ENCODE measurements at places on chromosomes 11 and 22. TPM values are rescaled to one million over a fixed set of nuclear protein-coding genes. Genes with fewer than 3 reads are reported as not detected.

Gene TRIM49C
- total RNA-seq: not detected

Gene SBF2
- 15.2 TPM for total RNA-seq

Gene OR4P4
- not detected for total RNA-seq

Gene APOL4
- not detected for total RNA-seq

Gene DMC1
- 0.95 TPM for total RNA-seq

Gene PNPLA5
- total RNA-seq: not detected

Gene RHOD
- not detected for total RNA-seq

Gene TUBA8
- 0.47 TPM for total RNA-seq

Gene CELSR1
- 1.1 TPM for total RNA-seq

Gene CEND1
- not detected for total RNA-seq

Gene TBX10
- not detected for total RNA-seq

Gene EED
- 32.1 TPM for total RNA-seq

Gene SCN3B
- total RNA-seq: not detected

Gene CARNS1
- 9.9 TPM for total RNA-seq

Gene RIBC2
- total RNA-seq: 0.41 TPM

Gene RCOR2
- not detected for total RNA-seq

Gene TECTA
- total RNA-seq: 0.42 TPM

Gene GPR83
- not detected for total RNA-seq

Gene MCM5
- 22.6 TPM for total RNA-seq

Gene SLC22A8
- total RNA-seq: not detected

Gene CALCA
- total RNA-seq: not detected

Gene KCNJ5
- total RNA-seq: 0.05 TPM

Gene CARD18
- not detected for total RNA-seq

Gene MTMR2
- 6.6 TPM for total RNA-seq

Gene TTLL8
- not detected for total RNA-seq

Gene NCF4
- total RNA-seq: 8.0 TPM

Gene SLC22A6
- total RNA-seq: not detected

Gene ACR
- not detected for total RNA-seq

Gene TMX2
- 30.5 TPM for total RNA-seq

Gene RIMBP3B
- 0.36 TPM for total RNA-seq

Gene F2
- total RNA-seq: not detected

Gene SLC22A12
- not detected for total RNA-seq

Gene TXN2
- 26.4 TPM for total RNA-seq

Gene OR52E8
- not detected for total RNA-seq

Gene TMEM191C
- total RNA-seq: 4.3 TPM

Gene RASD2
- total RNA-seq: 1.4 TPM

Gene SHANK3
- not detected for total RNA-seq

Gene OR8G5
- not detected for total RNA-seq

Gene KRTAP5-10
- total RNA-seq: not detected

Gene FAM83F
- total RNA-seq: 5.2 TPM

Gene THYN1
- total RNA-seq: 25.7 TPM

Gene TSGA10IP
- total RNA-seq: not detected

Gene PGR
- not detected for total RNA-seq
